ENCODE measurements at places on chromosomes 7 and 10. TPM values are rescaled to one million over a fixed set of nuclear protein-coding genes. Genes with fewer than 3 reads are reported as not detected.

UPK3B gene
- polyA plus RNA-seq = not detected

DNA sequence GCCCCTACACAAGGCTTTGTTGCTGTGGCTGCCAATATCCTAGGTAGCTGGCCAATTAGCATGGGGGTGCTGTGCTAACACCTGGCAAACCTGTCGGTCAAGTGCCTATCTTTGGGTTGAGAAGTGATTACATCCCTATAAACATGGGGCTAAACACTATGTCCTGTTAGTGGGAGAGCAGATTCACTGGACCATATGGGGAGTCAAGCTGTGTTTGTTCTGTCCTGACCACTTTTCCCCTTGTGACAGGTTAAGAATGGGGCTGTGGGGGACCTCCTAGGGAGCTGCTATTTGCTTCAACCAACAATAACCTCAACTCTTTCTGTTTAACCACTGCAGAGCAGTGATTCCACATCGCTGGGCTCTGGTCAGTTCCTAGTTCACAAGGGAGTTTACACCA, 151.5 kb upstream of the AOAH start:
- no peak for DNase-seq
- no peaks in the 10 kb centered on the region for H3K4me1 ChIP-seq
- no peaks in the 10 kb centered on the region for H3K27me3 ChIP-seq
- H3K4me3 ChIP-seq = no peak overlapping the region

- no peak overlapping the region for H3K27ac ChIP-seq
- H3K4me3 ChIP-seq = no peak overlapping the region
- H3K27me3 ChIP-seq = no peaks in the 10 kb centered on the region
- H3K36me3 ChIP-seq = no peaks in the 10 kb centered on the region
- no peak for DNase-seq
- peaks cover 24% of the 10 kb centered on the region for H3K4me1 ChIP-seq
These were observed 277.3 kb downstream of the SDK1 start for GRCh38 chr7:3578399-3578798.

DNA sequence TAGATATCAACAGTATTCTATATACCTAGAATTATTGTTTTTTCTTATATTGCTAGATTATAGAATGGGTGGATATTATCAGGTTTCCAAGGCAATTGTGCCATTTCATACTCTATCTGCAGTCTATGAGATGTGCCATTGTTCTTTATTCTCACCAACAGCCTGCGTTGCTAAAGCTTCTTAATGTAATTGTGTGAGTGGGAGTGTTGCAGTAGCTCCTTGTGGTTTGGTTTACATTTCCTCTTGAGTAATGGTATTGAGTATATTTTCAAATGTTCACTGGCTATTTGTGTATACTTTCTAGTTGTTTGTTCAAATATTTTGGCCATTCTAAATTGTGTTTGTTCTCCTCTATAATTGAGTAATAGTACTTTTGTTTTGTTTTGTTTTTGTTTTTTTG, 199.2 kb downstream of the TFEC start:
- no peak for DNase-seq
- H3K27me3 ChIP-seq = no peaks in the 10 kb centered on the region
- H3K36me3 ChIP-seq = no peaks in the 10 kb centered on the region
- H3K4me1 ChIP-seq = no peaks in the 10 kb centered on the region
- no peak overlapping the region for H3K27ac ChIP-seq

DNA sequence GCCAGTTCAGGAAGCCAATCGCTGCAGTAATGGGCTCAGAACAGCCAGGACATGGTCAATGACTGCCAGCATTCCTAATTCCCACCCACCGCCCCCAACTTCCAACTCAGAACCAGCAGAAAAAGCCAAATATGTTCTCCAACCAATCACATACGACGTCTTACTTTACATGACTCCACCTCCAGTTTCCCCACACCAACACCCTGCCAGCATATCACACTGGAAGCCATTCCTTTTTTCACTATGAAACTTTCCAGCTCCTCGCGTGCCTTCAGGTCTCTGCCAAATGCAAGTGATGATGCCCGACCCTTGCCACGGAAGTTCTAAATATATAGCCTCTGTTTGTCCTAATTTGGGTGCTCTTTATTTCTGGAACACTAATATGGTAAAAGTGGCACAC, 12.5 kb downstream of the NPS start:
- no peaks in the 10 kb centered on the region for H3K27me3 ChIP-seq
- no peak overlapping the region for H3K27ac ChIP-seq
- no peak for DNase-seq
- no peaks in the 10 kb centered on the region for H3K36me3 ChIP-seq
- no peak overlapping the region for H3K4me3 ChIP-seq

GRCh38 chr10:79081353-79082034, 12.7 kb downstream of the ZMIZ1 start:
- no peak overlapping the region for H3K27ac ChIP-seq
- no peaks in the 10 kb centered on the region for H3K27me3 ChIP-seq
- H3K4me3 ChIP-seq = no peak overlapping the region
- DNase-seq = no peak

DNA sequence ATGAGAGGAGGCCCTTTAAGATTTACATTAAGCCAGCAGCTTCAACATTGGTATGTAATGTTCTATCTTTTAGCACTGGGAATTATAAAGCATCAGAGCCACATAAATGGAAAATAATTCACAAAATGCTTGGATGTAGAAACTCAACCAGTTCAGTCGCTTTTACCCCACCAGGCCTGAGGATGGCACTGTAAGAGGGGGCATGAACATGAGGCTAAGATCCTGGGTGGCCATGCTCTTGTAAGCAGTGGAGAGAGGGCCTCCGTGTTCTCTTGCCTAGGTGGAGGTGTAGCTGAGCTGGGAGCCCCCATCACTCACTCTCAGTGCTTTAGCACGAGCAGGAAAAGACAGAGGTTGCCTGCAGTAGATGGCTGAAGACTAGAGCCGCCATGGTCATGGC, 238.8 kb downstream of the FANK1 start:
- DNase-seq = no peak
- no peak overlapping the region for H3K27ac ChIP-seq
- H3K36me3 ChIP-seq = no peaks in the 10 kb centered on the region

- H3K4me3 ChIP-seq = no peak overlapping the region
- H3K27ac ChIP-seq = no peak overlapping the region
- H3K4me1 ChIP-seq = no peaks in the 10 kb centered on the region
- no peak for DNase-seq
- H3K27me3 ChIP-seq = no peaks in the 10 kb centered on the region
These were observed 121.4 kb upstream of the INHBA start for GRCh38 chr7:41824284-41824683.

DNA sequence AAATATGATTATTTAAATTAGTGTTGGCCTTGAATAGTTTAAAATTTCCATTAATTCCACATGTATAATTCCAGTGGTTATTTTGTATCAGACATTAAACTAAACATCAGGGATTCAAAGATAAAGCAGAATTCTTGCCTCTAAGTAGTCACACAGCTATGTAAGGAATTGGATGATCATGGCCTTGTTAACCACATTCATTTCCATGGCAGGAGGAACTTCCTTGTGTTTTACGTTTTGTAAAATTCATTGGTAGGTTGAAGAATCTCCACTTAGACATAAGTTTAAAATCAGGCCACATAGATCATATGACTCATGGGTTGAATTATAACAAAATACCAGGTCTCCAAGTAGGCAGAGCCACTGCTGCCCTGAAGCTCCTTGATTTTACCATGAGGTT, 289.7 kb downstream of the PLXDC2 start:
- H3K36me3 ChIP-seq = no peaks in the 10 kb centered on the region
- H3K27ac ChIP-seq = no peak overlapping the region
- H3K4me1 ChIP-seq = no peaks in the 10 kb centered on the region
- DNase-seq = no peak

- H3K27me3 ChIP-seq = peaks cover 1% of the 10 kb centered on the region
- DNase-seq = no peak
- no peaks in the 10 kb centered on the region for H3K4me1 ChIP-seq
- no peak overlapping the region for H3K4me3 ChIP-seq
- no peak overlapping the region for H3K27ac ChIP-seq
- no peaks in the 10 kb centered on the region for H3K36me3 ChIP-seq
These were observed 65.1 kb downstream of the RGS10 start for GRCh38 chr10:119477444-119477843.

DNA sequence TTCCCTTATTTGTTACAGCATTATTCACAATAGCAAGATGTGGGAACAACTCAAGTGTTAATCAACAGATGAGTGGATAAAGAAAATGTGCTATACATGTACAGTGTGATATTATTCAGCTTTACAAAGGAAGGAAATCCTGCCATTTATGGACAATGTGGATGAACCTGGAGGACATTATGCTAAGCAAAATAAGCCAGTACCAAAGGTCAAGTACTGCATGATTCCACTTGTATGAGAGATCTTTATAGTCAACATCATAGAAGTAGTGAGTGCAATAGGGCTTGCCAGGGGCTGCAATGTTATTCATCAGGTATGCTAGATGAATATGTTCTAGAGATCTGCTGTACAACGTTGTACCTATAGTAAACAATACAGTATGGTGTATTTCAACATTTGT, 138.5 kb upstream of the AGR3 start:
- peaks cover 52% of the 10 kb centered on the region for H3K4me1 ChIP-seq
- H3K27ac ChIP-seq = peak overlapping the region; percentile 81
- no peaks in the 10 kb centered on the region for H3K36me3 ChIP-seq
- no peak overlapping the region for H3K4me3 ChIP-seq

DNA sequence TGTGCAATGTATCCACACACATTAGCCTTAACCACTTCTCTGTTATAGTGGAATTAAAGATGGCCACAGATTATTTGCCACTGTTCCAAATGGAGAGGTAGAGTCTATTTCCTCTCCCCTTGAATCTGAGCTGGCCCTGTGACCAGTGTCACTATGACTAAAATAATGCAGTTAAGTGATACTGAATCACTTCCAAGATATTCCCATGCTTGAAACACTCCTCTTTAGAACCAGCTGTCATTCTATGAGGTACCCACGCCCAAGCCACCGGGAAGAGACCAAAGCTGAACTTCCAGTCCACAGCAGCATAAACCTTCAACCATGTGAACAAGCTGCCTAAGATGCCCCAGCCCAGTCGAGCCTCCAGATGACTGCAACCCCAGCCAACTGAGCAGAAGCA, 2.1 kb upstream of the DHX32 start:
- no peaks in the 10 kb centered on the region for H3K36me3 ChIP-seq
- no peaks in the 10 kb centered on the region for H3K27me3 ChIP-seq
- no peak overlapping the region for H3K4me3 ChIP-seq
- DNase-seq = no peak

- no peaks in the 10 kb centered on the region for H3K36me3 ChIP-seq
- H3K4me1 ChIP-seq = no peaks in the 10 kb centered on the region
- no peak overlapping the region for H3K4me3 ChIP-seq
- H3K27me3 ChIP-seq = no peaks in the 10 kb centered on the region
These were observed 1.5 kb downstream of the HDAC9 start for GRCh38 chr7:18497082-18497481.

DNA sequence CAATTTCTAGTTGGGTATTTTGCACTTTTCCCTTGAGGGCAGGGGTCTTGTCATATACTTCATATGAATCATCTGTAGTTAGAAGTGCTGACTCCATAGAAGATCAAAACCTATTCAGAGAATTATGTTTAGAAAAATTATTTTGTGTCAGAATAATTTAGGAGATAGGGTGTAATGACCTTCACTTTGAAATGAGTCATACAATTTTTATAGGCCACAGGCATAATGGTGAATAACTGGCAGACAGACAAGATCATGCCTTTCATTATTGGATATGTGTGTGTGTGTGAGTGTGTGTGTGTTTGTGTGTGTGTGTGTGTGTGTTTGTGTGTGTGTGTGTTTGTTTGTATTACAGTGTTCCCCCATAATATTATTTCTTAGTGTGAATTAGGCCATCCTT, 523.0 kb downstream of the ANKRD7 start:
- no peaks in the 10 kb centered on the region for H3K27me3 ChIP-seq
- no peak overlapping the region for H3K4me3 ChIP-seq
- no peak for DNase-seq
- H3K36me3 ChIP-seq = no peaks in the 10 kb centered on the region

DNA sequence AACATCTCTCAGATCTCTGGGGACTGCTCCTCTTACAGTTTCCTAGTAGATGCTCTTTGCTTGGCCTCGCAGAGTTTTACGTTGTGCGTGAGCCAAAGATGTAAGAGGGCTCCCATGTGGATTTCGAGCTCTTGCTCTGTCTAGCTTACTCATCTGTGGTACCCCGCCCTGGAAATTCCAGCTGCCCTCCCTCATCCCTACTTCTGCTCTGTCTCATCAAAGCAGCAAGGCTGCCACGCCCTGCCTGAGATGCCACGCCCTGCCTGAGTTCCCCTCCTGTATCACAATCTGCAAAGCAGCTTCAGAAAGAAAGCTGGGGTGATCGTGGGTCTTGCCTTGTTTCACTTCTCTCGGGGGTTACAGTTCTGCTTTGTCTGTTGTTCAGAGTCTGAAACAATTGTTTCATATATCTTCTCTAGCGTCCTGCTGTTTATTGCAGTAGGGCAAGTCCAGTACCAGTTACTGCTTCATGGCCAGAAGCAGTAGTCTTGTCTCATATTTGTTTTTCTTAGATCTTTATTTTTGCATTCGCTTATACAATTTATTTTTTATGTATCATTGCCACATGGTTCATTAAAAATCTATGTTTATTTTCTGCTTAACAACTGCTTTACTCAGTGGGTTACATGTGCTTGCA, 36.1 kb upstream of the CCNY start:
- H3K4me1 ChIP-seq = no peaks in the 10 kb centered on the region
- no peaks in the 10 kb centered on the region for H3K36me3 ChIP-seq
- no peak overlapping the region for H3K4me3 ChIP-seq
- H3K27me3 ChIP-seq = no peaks in the 10 kb centered on the region

DNA sequence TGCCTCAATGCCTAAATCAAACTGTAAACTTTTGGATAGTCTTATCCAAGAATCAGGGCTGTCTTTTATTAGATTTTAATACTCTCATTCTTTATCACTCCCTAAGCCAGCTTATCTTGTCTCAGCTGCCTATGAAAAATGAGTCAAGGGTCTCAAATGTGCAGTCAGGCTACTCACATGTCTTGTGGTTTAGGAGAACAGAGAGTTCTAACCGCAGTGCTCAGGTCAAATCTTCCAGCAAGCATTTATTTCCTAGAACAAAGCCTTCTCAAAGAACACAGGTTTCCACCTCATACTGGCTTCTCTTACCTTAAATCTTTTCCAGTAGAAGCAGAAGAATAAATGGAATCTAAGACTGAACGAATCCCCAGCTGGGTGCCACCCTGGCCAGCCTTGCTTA, 23.5 kb downstream of the HTR5A start:
- H3K36me3 ChIP-seq = no peaks in the 10 kb centered on the region
- H3K4me1 ChIP-seq = no peaks in the 10 kb centered on the region
- H3K4me3 ChIP-seq = no peak overlapping the region
- H3K27me3 ChIP-seq = no peaks in the 10 kb centered on the region
- DNase-seq = no peak

ABCB1 gene
- 79.9 TPM for polyA plus RNA-seq

MLXIPL gene
- polyA plus RNA-seq = 66.2 TPM
